ENCODE measurements at places on chromosomes 13 and 19.

DNA sequence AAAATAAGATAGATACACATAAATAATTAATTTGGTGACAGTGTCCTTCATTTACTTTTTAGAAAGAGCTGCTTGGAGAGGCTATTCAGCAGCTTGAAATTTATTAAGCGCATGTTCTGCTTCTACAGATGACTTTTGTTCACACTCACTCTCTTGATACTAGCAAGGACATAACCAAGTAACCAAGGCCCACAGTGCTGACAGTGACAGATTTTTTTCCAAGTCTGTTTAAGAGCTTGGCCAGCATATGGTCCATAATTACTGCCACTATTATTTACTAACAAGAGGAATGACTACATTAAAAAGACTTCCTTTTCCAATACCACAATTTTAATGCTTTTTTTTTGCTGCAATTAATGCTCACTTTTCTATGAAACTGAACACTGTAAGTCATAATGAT is 673.7 kb upstream of the MIR17HG start:
- no peak for DNase-seq

GRCh38 chr19:53866865-53867224 is 838 bp upstream of the MYADM start:
- no peak for DNase-seq

DNA sequence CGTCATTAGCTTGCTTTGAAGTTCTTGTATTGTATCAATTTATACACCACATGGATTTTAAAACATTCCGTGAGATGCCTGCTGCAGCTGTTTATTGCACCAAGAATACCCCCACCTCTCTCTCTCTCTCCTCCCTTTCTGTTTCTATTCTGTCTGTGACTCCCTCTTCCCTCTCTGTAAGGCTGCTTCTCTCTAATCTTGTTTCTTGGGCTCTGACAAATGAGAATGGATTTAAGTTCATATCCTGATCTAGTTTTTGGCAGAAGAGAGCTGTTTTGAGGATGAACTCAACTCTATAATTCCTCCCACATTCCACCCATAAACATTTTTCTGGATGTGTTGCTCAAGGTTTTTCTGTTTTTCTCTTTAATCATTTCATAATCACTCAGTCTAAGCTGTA is 144.3 kb upstream of the FRY start:
- DNase-seq = no peak

DNA sequence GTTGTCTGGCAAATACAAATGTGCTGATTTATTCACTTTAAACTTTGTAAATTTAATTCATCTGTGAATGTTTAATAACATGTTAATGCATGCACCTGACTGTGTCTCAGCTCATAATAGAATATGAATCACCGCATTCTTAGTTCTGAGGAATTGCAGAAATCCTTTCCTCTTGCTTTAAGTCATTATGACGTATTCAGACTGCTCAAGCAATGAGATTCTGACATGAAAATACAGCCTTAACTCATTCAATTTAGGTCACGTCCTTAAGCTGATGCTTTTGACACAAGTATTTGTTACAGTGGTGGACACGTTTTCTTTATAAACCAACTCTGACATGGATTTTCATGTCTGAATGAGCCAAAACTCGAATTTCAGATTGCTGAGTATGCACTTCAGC is 541.0 kb upstream of the KLF12 start:
- DNase-seq = no peak

DNA sequence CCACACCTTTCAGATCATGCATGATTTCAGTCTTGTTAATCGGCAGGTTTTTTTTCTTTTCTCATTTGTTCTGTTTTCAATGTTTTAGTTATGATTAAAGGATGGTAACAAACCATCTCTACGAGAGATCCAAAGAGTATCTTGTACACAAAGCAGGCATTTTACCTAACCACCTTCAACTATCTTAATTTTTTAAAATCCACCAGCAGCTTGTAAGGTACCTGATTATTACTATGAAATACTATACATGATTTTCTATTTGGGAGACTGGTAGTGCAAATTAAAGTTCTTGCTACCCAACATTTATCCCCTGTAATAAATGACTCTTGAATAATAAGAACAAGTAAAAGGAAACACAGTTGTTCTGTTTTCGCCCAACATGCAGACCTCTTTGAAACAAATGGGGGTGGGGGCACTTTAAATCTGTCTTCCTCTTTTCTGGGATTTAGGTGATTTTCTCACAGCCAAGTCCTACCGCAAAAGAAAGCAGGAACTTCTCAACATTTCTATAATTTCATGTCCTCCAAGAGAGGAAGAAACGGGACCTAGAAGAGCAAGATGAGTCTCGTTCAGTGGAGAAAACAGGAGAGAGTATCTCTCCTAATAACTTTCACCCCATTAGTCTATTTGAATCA is 3.6 kb downstream of the POU4F1 start:
- DNase-seq = no peak

DNA sequence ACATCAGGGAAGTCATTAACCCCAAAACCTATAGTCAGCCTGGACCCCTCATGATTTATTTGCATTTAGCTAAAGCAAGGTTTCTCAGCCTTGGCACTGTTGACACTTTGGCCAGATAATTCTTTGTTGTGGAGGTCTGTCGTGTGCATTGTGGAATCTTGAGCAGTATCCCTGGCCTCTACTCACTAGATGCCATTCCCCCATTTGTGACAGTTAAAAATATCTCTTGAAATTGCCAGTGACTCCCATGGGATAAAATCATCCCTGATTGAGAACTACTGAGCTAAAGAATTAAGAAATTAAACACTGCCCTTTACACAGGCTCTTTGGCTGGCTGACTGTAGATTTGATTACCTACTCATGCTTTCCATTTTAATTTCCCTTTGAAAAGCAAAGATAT is 102.7 kb downstream of the LMO7 start:
- DNase-seq = no peak

DNA sequence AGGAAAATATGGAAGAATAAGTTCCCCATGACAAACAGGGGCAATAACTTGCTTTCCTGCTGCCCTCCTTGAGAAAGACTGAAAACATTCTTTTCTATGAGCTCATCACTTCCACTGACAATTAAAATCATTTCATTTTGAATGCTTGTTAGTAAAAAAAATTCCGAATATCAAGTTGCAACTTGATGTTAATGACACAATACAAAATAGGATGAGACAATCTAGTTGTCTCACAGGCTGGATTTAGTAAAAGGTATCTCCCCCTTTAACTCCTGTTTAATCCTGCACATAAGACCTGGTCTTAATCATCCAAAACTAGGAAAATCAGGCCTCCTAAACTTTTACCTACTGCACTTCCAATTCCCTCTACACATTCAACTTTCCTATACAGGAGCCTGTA is 24.7 kb downstream of the IRS2 start:
- no peak for DNase-seq

- no peak for DNase-seq
These were observed 2.9 kb upstream of the FRY start for GRCh38 chr13:32028711-32029110.

- DNase-seq = no peak
These were observed 41.7 kb downstream of the XPO4 start for GRCh38 chr13:20860844-20861243.

- no peak for DNase-seq
These were observed 867 bp downstream of the ZNF546 start for GRCh38 chr19:39997638-39998216.

DNA sequence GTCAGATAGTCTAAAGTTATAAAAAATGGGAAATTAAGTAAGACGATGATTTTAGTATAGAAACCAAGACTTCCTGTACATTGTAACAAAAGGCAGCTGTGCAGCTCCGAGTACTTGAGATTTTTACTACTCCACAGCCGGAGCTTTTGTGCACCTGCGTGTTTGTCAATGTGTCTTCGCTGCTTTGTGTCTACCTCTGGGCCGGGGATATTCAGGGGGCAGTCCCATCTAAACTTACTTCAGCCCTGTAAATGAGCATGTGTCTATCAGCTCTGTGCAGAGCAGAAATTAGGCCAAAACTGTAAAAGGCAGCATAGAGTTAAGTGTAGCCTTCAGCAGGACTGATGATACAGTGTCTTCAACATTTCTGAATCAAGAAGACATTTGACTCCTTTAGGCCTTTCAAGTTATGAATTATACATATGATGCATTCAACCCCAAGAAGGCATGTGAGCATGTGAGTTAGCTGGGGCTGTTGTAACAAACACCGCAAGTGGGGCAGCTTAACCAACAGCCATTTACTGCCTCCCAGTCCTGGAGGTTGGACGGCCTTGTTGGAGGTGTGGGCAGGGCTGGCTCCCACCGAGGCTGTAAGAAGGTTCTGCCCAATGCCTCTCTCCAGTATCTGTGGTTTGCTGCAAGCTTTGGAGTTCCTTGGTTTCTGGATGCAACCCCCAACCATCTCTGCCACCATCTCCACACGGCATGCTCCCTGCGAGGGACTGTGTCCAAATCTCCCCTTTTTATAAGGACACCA is 191.0 kb upstream of the IRS2 start:
- no peak for DNase-seq

GRCh38 chr19:7550987-7551761 is 15.7 kb downstream of the PNPLA6 start:
- DNase-seq = no peak

DNA sequence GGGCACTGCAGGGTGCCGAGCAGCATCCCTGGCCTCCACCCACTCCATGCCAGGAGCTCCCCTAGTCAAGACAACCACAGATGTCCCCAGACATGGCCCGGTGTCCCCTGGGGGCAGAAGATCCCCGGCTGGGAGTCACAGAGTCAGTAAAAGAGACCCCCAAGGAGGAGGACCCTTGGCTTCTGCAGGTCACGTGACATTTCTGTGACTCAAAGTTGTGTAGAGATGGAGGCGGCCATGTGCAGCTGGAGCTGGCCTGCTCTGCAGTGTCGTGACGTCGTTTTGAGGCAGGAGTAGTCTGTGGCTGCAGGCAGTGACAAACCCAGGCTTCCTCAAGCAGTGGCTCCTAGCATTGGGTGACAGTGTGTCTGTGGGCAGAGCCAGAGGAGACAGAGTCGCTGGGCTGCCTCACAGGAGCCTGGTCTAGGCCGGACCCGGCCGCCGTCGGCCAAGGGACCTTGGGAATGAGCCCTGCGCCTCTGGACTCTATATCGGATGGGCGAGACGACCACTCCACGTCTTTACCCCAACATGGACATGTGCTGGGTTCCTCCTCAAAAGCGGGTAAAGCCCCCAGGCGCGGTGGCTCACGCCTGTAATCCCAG is 7.7 kb upstream of the DIRAS1 start:
- DNase-seq = no peak

DNA sequence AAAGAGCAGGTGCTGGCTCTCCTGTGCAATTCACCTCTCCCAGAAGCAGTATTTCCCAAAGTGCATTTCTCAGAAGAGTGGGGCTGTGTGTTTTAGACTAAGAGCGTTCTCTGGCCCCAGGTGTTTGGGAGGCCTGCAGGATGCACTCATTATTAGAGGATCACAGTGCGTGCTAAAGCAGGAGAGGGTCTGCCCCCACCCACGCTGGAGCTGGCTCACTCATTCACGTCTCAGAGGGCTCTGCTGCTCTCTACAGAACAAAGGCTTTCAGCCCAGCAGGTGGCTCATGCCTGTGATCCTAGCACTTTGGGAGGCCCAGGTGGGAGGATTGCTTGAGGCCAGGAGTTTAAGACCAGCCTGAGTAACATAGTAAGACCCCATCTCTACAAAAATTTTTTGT is 756.7 kb downstream of the UQCRFS1 start:
- DNase-seq = no peak

GRCh38 chr19:7927605-7928333 is 1.8 kb upstream of the CTXN1 start:
- no peak for DNase-seq

- DNase-seq = no peak
These were observed 14.3 kb downstream of the C1QTNF9 start for GRCh38 chr13:24323739-24324075.

- no peak for DNase-seq
These were observed 7.2 kb downstream of the MED29 start for GRCh38 chr19:39398297-39398864.

DNA sequence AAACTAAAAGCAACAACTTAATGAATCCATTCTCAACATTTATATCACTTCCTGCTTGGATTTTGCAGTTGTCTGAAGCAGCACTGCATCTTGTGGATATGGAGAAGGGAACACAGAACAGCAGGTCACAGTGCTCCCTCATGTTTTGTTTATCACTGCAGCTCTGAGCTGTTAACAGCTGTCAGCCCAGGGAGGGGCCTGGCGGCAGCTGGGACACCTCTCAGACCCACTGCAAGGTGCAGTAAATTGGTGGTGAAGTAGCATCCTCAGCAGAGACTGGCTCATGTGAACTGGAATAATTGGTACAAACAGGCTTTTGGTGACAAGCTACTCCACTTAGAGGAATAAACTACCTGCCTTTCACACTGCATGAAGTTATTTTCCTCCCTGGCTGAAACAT is 170.4 kb downstream of the LIG4 start:
- DNase-seq = no peak

GRCh38 chr13:75279834-75280369 is 202.1 kb downstream of the TBC1D4 start:
- no peak for DNase-seq

DNA sequence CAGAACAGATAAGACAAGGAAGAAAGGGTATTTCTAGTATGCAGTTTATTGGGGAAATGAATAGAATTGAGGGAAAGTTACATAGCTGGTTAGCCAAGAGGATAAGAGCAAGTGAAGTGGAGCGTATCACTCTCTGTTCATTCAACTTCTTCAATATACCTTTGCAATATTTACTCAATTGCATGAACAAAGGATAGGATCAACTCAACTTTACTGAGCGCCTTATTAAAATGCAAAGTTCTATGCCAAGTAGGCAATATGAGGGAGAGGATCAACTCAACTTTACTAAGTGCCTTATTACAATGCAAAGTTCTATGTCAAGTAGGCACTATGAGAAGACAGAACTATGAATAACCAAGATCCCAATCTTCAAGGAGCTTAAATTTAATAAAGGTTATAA is 43.9 kb downstream of the ZC3H13 start:
- DNase-seq = no peak

DNA sequence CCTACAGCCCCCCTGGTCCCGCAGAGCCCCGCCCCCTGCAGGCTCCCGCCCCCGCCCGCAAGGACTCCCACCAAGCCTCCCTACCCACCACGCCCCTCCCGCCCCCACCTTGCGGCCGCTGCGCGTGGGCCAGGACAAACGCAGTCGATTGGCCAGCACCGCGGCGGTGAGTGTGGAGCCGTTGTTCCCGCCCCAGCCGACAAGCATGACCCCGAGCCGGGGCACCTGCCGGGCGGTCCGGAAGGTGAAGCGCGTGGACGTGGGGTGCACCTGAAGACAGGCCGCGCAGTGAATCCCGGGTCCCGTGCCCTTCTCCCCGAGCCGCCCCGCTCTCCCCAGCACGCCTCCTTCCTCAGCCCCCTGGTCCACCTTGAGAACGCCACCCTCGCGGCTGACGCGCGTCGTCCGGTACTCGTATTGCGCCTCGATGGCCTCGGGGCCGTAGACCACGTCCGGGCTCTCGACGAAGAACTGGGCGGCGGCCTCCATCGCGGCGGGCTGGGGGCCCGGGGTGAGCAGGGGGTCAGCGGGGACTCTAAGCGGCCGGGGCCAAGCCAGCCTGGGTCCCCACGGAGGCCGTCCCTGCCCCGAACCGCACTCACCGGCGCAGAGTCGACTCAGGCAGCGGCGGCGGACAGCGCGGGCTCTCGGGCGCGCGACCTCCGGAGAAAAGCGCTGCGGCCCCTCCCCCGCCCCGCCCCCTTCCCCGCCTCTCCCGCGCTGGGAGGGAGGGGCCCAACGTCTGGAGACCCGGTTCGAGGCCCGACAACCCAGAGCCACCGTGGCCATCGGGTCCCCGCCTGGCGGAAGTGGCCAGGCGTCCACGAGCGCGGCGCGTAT is at the start of gene ISYNA1:
Gene ISYNA1 (minus strand): TSS at position 643 of the 840 bp plus-strand sequence. CDS start 154 bp downstream, at position 489.
- no peak for DNase-seq

GRCh38 chr13:59088716-59089115 is 1075.0 kb downstream of the DIAPH3 start:
- DNase-seq = no peak

Data from stimulated activated CD4-positive, alpha-beta T cell treated with anti-CD3 and anti-CD28 coated beads, Interleukin-1b, Interleukin-23, amount 100 ng/mL, for 24 hours (primary cell).